ENCODE measurements at places on chromosomes 5 and 9.

- no peak for DNase-seq
These were observed 7.7 kb upstream of the CPEB4 start for GRCh38 chr5:173880306-173880985.

GRCh38 chr9:37187713-37188439 lies 67.5 kb downstream of the ZCCHC7 start:
- DNase-seq = no peak

- no peak for DNase-seq
These were observed 648.6 kb downstream of the SEMA5A start for GRCh38 chr5:8897316-8897715.

GRCh38 chr9:76512826-76513225 lies 53.8 kb downstream of the GCNT1 start:
- DNase-seq = no peak

All from stimulated activated CD4-positive, alpha-beta T cell treated with anti-CD3 and anti-CD28 coated beads, Interleukin-4, amount 100 ng/mL, for 48 hours (primary cell).